ENCODE measurements at places on chromosomes 2 and 18.

GRCh38 chr2:231308631-231309428 lies 86.7 kb upstream of the B3GNT7 start:
- DNase-seq = no peak

DNA sequence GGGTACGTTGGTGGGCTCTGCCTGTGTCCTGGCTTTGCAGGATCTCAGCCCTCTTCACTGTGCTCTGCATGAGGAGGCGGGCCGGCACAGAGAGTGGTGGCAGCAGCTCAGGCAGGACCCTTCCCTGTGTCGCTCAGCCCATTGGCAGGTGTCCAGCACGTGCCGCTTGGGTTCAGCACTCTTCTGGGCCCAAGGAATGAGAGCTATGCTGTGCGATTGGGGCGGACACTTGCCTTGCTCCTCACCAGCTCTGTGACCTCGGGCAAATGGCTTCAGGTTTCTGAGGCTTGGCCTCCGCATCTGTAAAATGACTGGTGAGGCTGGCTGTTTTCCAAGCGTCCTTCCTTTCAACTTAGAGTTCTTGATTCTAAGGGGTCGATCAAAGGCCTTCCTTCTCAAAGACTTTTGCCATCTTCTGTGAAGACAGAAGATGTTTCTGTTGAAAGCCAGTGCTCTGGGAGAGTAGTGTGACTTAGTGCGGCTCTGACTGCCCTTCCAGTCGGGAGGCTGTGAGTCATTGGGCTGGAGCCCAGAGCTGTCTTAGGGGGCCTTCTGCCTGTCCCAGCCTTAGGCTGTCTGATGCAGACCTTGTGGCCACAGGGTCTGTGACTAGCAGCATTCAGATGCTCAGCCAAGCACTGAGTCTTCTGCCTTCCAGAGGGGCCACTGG lies 35.6 kb downstream of the GLI2 start:
- no peak for DNase-seq

DNA sequence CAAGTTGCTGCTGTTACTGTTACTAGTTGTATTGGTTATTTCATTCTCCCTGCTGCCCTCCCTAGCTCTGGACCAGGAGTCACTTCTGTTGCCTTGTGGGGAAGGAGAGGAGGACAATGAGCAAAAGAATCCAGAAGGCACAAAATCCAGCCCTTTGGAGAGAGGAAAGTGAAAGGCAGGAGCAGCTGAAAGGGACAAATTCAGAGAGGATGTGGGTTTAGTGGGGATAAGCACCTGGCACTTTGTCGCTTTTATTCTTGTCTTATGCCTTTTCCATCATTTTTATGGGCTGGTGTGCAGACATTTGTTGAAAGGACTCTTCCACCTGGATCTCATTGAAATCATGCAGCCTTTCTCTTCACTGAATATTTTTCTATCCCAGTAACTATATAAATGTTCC lies 24.3 kb upstream of the LTBP1 start:
- no peak for DNase-seq

DNA sequence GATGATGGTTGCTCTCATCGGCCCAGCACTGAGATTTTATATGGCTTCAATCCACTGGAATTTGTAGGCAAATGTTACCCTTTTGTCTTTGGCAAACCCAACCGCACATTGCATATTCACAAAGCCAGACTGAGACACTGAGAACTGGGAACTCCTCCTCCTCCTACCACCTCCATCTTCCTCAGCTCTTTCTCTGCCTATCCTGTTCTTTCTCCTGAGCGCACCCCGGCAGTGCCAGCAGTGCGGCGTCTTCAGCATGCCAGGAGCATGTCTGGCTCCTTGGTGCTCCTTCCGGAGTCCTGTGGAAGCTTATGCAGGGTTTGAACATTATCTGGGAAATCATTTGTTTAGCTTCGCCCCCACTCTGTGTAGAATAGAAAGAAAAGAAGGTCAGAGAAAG lies 50.8 kb downstream of the TRIB2 start:
- no peak for DNase-seq

DNA sequence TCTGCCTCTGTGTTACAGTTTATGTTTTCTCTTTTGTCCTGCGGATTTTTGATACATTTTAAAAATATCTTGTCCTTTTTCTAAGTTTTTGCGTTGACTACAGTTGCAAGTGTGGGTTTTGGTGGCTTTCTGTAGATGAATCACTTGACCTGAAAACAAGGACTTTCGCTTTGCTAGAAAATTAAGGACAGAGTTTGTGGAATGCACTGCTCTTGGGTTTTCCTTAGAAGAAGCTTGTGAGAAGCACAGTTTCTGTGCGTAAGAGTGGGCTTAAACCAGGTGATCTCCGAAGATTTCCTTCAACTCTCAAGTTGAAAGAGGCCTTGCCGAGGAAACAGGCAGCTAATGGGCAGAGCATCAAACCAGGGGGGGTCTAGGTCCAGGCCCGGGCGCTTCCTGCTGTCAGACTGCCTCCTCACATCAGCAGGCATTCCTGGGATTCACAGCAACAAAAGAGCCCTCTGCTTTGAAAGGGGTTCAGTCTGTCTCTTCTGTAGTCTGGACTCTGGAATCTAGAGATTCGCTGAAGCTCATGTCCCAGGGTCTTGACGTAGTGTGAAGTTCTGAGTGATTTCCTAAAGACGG lies 17.3 kb downstream of the NCK2 start:
- DNase-seq = no peak

- no peak for DNase-seq
These were observed 60.3 kb downstream of the EHBP1 start for GRCh38 chr2:62765619-62766376.

- DNase-seq = no peak
These were observed 168.8 kb upstream of the VRK2 start for GRCh38 chr2:57877811-57878170.

- no peak for DNase-seq
These were observed 114.7 kb downstream of the SH3RF3 start for GRCh38 chr2:109243526-109244303.

GRCh38 chr2:43399515-43400264 lies 173.3 kb upstream of the ZFP36L2 start:
- DNase-seq = no peak

DNA sequence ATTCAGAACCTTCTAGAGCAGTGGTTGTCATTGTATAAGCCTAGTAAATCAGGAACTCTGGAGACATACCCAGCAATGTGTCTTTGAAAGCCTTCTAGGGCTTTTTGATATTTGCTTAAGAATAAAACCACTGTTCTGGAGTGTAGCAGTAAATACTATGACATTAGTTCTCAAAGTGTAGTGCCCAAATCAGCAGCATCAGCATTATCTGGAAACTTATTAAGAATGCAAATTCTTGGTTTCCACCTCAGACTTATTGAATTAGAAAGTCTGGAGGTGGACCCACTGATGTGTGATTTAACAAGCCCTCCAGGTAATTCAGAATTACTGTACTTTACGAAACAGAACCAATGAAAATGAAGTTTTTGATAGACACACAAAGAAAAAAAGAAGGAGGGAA lies 509.7 kb downstream of the SUCLG1 start:
- no peak for DNase-seq

- DNase-seq = peak; percentile 59
These were observed 37.2 kb downstream of the CASP10 start for GRCh38 chr2:201220102-201220570.

DNA sequence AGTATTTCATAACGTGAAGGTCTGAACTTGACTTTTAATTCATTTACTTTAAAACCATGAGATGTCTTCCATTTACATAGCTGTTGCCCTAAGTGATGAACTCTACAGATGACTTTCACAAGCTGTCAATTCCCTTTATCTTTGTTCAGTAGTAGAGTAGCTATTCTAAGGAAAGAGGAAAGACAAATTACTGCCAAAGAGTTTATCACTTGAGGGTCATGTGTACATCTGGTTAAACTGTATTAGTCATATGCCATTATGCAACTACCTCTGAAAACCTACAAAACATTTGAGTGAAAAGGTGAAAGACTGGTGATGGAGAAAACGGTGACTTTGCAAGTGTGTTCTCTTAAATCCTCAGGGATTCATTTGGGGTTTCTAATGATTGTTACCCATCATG lies 763.9 kb downstream of the TMEM182 start:
- DNase-seq = no peak

GRCh38 chr18:57195341-57195740 lies 48.5 kb downstream of the BOD1L2 start:
- no peak for DNase-seq

DNA sequence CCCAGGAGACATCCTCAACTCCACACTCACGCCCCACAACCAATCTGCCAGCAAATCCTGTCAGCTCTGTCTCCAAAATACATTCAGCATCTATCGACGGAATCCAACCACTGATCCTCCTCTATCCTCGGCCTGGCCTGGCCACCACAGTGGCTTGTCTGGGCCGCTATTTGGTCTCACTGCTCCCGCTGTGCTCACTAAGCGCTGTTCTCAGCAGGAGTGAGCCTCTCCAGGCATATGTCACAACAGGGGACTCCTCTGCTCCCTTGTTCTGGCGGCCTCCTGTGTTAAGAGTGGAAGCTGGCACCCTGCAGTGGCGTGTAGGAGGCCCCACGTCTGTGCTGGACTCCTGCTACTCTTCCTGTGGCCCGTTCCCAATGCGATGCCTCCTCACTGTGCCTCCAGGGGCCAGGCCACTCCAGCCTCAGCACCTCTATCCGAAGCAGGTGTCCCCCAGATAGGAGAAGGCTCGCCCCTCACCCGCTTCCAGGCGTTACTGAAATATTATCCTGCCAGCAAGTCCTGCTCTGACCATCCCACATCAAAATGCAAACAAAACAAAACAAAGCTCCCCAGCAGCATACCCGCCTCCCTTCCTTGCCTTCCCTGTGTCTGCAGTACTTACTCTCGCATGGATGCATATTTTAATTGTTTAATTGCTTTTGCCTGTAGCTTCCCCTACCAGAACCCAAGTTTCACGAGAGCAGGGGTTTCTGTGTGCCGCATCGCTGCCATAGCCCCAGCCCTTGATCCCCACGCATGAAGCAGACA lies 39.9 kb downstream of the CENPO start:
- DNase-seq = no peak

DNA sequence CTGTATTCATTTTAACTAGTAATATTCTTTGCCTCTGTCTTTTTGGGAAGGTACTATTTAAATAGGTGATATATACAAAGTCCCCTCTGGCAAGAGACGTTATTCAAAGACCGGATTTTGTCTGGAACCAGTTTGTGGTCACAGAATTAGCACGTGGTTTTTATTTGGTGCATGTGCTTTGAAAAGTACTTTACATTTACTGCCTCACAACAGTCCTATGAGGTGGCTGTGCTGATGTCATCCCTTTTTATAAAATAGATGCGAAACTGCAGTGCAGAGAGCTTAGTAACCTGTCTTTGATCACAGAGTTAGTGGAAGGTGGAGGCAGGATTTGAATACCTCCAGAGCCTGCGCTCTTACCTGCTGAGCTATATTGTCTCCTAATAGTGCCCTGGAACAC lies 4.0 kb downstream of the LPIN1 start:
- no peak for DNase-seq

DNA sequence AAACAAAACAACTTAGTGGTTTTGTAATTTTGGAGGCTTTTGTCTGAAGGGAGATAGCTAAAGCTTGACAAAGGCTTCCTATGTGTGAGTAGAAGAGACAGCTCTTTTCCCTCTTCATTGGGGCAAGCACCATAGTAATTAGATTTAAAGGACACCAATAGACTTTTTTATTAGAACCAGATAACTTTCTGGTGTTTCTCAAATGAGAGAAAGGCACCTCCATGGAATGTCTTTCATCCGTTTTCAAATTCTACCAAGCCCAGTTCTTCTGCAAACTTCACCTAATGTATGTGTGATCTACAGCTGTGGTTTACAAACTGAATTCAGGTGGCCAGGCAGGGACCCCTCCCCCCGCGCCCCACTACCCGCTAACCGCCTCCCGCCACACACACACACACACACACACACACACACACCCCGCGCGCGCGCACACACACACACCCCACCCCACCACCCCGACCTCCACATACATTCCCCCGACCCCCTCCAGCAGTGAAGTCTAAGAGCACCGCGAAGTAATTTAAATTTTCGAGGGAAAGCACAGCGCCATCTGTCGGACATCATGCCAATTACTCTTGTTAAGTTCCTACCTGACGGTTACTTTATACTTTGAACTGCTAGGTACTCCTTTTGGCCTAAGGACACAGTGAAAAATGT lies 31.6 kb upstream of the PPP1R1C start:
- DNase-seq = peak; percentile 87

DNA sequence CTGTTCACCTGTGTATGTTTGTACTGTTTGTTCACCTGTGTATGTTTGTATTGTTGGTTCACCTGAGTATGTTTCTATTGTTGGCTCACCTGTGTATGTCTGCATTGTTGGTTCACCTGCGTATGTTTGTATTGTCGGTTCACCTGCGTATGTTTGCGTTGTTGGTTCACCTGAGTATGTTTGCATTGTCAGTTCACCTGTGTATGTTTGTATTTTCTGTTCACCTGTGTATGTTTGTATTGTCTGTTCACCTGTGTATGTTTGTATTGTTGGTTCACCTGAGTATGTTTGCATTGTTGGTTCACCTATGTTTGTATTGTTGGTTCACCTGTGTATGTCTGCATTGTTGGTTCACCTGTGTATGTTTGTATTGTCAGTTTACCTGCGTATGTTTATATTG lies 14.6 kb downstream of the ADI1 start:
- DNase-seq = no peak

DNA sequence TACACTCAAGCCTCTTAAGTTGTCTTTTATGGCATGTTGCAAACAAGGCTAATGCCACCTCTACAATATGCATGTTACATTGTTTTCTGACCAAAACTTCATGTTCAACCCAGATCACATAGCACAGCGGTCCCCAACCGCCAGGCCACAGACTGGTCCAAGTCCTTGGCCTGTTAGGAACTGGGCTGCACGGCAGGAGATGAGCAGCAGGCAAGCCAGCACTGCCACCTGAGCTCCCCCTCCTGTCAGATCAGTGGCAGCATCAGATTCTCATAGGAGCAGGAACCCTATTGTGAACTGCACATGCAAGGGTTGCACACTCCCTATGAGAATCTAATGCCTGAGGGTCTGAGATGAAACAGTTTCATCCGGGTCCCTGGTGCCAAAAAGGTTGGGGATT lies 324.8 kb upstream of the CHAC2 start:
- no peak for DNase-seq

DNA sequence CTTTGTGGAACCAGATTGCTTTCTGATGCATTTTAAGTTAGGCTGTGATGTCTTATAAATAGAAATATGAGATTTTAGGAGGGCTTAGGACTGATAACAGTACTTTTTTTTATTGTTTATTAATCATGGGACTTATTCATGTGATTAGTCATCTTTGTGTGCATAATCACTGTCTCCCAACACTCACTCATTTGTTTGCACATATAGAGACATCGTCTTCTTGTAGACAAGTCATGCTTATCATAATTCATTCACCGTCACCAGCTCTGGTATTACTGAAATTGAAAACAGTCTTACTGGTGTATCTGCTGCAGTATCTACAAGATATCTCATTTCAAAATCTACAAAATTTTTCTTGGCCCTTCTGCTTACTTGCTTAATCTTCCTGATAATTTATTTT lies 45.8 kb downstream of the WDR7 start:
- no peak for DNase-seq
